ENCODE measurements at places on chromosomes 16 and 17. TPM values are rescaled to one million over a fixed set of nuclear protein-coding genes. Genes with fewer than 3 reads are reported as not detected.

GRCh38 chr16:4915226-4915761 is 21.7 kb downstream of the PPL start:
- no peak for DNase-seq

Gene C17orf78
- not detected for total RNA-seq

Gene SLC35G6
- total RNA-seq: not detected

DNA sequence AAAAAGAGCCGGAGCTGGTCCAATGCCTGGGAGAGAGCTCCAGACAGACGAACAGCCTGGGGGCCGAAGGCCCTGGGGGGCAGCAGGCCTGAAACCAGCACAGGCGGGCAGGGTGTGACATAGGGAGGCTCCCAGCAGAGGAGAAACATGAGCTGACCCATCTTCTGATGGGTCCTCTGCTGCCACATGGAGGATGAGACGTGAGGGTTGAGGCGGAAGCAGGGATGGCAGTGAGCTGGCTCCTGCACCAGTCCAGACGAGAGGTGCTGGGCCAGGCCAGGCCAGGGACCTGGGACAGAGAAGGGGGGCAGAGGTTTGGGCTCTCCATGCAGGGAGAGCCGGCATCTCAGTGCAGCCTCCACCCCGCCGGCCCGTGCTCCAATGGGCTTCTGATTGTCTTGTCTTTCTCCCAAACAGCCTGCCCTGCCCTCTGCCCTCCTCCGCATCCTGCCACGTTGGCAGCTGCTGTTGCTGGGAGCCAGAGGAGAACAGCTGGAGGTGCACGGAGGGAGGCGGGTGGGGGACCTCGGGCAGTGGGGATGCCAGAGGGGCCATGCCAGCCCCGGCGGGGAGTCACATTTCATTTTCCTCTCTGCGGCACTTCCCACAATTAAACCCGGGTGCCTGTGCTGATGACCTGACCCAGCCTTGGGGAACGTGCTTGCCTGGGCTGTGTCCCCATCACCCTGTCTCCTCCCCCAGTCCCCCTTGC is 139.1 kb upstream of the GSE1 start:
- no peak for DNase-seq

DNA sequence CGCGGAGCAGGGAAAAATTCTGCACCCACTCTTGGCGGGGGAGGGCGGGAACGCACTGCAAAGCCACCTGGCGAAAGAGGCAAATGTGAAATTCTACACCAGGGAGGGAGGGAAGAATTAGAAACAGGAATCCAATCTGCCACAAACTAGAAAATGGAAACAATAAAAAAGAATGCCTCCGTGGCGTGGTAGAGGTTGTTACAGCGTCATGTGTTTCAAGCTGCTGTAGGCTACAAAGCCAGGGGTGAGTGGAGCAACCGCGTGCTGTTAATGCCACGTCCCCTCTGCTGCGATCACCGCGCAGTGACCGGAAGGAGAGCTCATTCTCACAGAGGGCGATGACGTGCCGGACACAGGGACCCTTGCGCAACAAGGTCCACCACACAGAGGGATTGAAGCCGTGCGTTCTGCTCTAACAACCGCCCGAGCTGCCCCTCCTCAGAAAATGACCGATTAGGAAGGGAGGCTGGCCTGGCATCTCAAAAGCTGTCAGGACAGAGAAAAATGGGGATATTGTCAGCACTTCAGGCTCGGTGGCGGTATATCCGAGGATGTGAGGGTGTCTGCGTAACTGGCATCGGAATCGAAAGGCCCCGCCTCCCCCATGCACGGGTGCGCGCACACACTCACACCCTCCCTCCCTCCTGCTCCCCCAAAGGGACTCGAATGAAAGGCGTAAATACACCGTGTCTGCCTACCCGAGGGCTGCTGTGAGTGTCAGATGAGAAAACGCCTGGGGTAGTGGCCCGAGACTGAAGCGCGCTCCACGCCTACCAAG is 70.8 kb upstream of the TNRC6C start:
- no peak for DNase-seq

Gene TPSAB1
- not detected for total RNA-seq

DNA sequence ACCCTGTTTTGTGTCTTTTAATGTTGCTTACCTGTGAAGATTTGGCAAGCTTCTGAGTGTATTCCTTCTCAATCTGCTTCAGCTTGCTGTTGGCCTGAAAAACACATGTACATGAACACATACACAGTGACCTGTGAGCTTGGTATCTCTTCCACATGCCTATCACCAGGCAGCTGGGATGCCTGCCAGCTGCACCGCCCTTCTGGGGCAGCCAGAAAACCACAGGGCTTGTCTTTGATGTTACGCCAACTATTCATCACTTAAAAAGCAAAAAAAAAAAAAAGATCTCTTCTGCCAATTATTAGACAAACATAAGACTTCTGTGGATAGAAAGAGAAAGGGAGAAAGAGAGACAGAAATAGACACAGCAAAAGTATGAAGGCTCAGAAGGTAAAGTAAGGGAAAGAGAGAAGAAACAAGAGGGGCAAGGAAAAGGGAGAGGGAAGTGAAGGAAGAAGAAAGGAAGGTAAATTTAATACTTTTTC is 189.2 kb upstream of the AXIN2 start:
- no peak for DNase-seq

Gene BRIP1
- 31.4 TPM for total RNA-seq

Gene CTU2
- 27.4 TPM for total RNA-seq

DNA sequence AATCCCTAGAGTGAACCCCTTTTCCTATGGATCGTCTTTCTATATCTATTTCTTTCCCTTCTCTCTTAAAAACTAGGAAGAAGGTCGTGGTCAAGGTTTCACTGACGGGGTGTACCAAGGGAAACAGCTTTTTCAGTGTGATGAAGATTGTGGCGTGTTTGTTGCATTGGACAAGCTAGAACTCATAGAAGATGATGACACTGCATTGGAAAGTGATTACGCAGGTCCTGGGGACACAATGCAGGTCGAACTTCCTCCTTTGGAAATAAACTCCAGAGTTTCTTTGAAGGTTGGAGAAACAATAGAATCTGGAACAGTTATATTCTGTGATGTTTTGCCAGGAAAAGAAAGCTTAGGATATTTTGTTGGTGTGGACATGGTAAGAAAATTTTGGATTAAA is 9.6 kb downstream of the CYLD start:
- DNase-seq: no peak

Gene THOC6
- 68.0 TPM for total RNA-seq

- peak; percentile 87 for DNase-seq
These were observed at the start of gene ARMC7 for GRCh38 chr17:75109407-75110233. Gene ARMC7, plus strand, starts transcription at chr17:75109969. Its CDS starts 320 bp downstream, at chr17:75110289.

GRCh38 chr16:21619765-21620425 is 20.5 kb downstream of the METTL9 start:
- no peak for DNase-seq

DNA sequence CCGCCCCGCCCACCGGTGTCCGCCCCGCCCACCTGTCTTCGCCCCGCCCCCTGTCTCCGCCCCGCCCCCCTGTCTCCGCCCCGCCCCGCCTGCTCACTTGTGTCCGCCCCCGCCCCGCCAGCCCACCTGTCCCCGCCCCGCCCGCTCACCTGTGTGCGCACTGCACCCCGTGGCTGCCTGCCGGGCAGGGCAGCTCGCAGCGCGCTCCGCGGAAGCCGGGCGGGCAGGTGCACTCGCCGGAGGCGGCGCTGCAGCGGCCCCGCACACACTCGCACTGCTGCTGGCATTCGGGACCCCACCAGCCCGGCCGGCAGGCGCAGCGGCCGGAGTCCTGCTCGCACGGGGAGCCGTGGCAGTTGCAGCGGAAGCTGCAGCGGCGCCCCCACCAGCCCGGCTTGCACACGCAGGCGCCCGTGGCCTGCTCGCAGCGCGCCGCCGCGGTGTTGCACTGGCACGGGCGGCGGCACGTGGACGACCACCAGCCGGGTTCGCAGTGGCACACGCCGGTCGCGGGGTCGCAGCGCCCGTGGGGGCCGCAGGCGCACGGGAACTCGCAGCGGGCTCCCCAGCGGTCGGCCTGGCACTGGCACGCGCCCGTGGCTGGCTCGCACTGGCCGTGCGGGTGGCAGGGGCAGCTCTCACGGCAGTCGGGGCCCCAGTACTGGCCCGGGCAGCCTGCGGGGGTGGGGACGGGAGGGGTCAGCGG is 2.1 kb downstream of the SCARF1 start:
- no peak for DNase-seq

Gene CD300LD
- not detected for total RNA-seq

Gene TMEM204
- total RNA-seq: 0.98 TPM

DNA sequence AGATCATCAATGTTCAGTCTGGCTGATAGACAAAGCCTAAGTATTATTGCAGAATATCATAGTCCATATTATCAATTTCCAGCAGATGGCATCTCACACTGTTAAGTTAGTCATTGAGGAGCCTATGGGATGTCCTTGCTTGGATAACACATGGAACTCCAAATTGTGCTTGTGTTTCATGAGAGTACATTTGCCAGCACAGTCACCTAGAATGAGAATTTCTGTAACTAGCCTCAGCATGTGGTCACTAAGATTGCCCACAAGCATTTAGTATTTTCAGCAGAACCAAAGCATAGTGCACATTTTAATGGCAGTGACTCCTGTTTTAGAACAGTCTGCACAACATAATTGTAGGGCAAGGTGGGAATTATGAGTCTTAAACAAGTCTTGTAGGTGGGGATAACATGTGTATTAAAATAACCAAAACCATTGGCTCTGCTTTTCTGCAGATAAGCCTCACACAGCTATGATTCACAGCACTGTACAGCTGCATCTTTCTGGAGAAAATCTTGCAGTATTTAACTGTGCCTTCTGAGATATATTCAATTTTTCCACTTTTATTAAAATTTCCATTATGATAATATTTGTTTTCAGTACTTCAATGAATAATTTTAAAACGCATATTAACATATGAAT is 882.8 kb upstream of the SOX9 start:
- DNase-seq: no peak

GRCh38 chr16:88118376-88118775 is 167.1 kb downstream of the BANP start:
- DNase-seq: no peak

DNA sequence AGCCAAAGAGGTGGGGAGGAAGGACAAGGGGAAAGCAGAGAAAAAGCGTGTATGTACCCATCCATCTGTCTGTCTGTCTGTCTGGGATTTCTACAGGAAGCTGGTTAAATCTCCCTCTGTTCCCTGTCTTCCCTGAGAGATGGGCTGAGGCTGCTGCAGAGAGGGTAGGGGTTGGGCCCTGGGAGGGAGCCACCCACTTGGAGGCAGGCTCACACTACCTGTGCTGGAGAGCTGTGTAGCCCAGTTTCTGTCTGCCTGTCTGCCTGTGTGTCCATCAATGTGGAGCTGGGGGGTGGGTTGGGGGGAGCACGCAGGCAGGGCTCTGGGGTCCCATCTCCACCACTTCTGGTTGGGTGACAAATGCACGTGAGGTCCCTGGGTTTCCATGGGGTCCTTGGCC is 18.6 kb upstream of the C17orf113 start:
- no peak for DNase-seq

Gene BCL6B
- total RNA-seq: 0.41 TPM

DNA sequence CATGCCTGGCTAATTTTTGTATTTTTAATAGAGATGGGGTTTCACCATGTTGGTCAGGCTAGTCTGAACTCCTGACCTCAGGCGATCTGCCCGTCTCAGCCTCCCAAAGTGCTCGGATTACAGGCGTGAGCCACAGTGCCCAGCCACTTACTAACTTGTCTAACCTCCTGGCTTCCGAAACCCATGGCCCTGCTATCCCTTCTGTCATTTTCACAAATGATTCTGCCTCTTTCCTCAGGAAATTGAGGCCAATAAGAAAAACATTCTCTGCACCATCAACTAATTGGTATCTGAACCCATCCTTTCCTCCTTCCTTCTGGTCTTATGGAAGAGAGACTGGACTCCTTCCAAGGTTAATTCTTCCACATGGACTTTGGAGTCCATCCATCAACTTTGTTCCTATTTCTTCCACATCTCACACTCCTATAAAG is 27.9 kb upstream of the TNRC6A start:
- no peak for DNase-seq

DNA sequence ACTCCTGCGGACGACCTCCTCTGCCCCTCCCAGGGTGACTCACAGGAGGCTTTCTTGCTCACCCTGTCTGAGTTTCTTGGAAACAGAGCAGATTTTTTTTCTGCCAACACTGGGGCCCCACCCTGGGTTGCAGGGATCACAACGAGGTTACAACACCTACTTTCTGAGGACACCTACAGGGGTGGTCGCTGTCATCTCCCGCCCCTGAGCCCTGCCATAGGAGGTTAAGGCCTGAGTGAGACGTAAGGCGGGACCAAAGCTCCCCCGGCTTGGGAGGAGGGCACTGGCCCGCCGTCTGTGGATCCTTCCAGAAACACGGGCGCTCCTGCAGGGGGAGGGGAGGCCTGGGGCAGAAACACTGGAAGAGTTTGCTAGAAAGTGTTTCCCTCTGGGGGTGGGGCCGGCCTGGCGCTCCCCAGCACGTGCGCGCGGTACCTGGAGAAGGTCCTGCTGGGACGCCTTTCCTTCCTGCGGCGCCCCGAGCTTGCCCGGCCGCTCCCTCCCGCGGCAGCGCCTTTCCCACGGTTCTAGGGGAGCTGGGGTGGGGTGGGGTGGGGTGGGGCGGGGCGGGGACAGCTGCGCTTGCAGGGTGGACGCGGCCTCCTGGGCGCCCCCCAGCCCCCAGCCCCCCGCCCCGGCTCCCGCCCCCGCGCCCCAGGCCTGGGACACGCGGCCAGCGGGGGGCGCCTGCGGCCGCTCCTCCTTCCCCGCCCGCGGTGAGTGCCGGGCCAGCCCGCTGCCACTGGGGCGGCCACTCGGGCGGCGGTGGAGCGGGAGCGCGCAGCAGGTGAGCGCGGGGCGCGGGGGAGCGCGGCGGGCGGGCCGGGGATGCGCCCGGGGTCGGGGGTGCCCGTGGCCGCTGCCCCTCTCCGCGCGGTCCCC is 20.7 kb upstream of the ADCY7 start:
- no peak for DNase-seq

Gene GEMIN4
- total RNA-seq: 36.1 TPM

DNA sequence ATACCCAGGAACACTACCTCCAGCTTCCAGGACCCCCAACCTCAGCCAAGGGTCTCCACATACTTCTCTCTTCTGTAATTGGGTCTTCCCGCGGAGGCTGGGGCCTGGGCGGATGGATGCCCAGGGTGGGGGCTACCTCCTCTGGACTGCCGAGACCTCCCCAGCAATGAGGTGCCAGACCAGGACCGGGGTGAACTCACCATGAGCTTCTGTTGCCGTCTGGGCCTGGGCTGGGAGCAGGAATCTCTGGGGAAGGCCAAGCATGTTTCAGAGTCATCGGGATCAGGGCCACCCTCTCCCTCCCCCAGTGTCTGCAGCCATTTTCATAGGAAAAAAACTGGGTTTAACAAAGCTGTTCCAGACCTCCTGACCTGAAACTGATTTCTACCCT is 10.3 kb upstream of the BAHCC1 start:
- DNase-seq: no peak

Data from neural crest cell (in vitro differentiated cells).